ENCODE measurements at places on chromosomes 7 and 10.

- no peak overlapping the region for H3K27ac ChIP-seq
- H3K36me3 ChIP-seq = no peaks in the 10 kb centered on the region
- no peak for DNase-seq
- H3K4me3 ChIP-seq = no peak overlapping the region
- H3K27me3 ChIP-seq = no peaks in the 10 kb centered on the region
These were observed 947.1 kb downstream of the GRM8 start for GRCh38 chr7:126305671-126306070.

- H3K27ac ChIP-seq = no peak overlapping the region
- no peak for DNase-seq
- no peak overlapping the region for H3K4me3 ChIP-seq
These were observed 6.2 kb downstream of the ADIRF start for GRCh38 chr10:86974484-86974883.

DNA sequence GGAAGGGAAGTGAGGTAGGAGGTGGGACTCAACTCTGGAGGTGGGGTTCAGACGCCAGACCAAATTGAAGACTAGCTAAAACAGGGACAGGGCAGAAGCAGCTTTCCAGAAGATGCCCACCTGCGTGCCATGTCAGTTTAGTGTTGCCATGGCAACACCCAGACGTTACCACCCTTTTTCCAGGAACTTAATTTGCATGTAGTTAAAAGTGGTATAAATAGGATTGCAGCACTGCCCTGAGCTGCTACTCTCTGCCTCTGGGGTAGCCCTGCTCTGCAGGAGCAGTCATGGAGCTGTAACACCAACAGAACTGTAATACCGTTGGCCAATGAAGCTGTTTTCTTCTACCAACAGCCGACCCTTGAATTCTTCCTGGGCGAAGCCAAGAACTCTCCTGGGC, 93.8 kb downstream of the PRKCQ start:
- DNase-seq = no peak
- no peak overlapping the region for H3K4me3 ChIP-seq
- H3K27me3 ChIP-seq = no peaks in the 10 kb centered on the region
- no peak overlapping the region for H3K27ac ChIP-seq
- peaks cover 28% of the 10 kb centered on the region for H3K36me3 ChIP-seq

GRCh38 chr7:142375710-142376313, 118.0 kb upstream of the PRSS58 start:
- H3K4me3 ChIP-seq = no peak overlapping the region
- H3K27me3 ChIP-seq = no peaks in the 10 kb centered on the region

DNA sequence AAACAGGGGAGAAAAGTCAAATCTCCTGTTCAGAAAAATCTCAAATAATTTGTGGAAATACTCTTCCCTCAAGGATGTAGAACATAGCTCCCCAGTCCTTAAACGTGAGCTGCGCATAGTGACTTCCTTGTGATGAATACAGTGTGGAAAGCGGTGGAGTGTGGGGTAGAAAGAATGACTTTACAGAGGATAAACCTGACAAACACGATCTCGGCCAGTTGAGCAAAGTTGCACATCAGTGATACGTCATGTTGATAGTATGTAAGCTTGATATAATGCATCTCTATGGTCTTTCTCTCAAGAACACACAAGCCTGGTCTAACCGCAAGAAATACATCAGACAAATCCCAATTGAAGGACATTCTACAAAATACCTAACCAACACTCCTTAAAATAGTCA, 32.0 kb upstream of the ZCCHC24 start:
- H3K27ac ChIP-seq = no peak overlapping the region
- H3K4me1 ChIP-seq = no peaks in the 10 kb centered on the region
- no peak overlapping the region for H3K4me3 ChIP-seq
- no peak for DNase-seq

DNA sequence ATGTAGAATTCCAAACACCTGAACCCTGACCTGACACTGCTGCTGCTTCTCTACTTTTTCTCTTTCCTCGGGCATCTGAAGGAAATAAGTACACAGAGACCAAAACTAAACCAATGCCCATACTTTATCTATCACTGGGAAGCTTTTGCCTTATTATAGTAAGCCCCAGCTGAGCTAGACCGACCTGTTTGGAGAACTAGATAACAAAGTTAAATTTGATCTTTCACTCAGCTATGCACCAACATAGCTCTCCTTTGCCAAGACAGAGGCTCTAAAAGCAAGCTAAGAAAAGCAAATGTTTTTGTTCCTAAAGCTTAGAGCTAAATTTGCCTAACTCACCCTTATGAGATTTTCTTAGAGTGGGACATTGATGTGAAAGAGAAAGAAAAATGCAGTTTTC, 39.1 kb downstream of the NHLRC2 start:
- H3K4me1 ChIP-seq = no peaks in the 10 kb centered on the region
- no peaks in the 10 kb centered on the region for H3K36me3 ChIP-seq
- no peak for DNase-seq
- H3K4me3 ChIP-seq = no peak overlapping the region

- H3K27me3 ChIP-seq = no peaks in the 10 kb centered on the region
- H3K36me3 ChIP-seq = no peaks in the 10 kb centered on the region
- no peak overlapping the region for H3K27ac ChIP-seq
- DNase-seq = no peak
- no peaks in the 10 kb centered on the region for H3K4me1 ChIP-seq
These were observed 154.1 kb upstream of the PDE1C start for GRCh38 chr7:32224276-32224675.

GRCh38 chr7:41571573-41571972, 131.3 kb downstream of the INHBA start:
- H3K27ac ChIP-seq = no peak overlapping the region
- no peaks in the 10 kb centered on the region for H3K27me3 ChIP-seq
- H3K4me3 ChIP-seq = no peak overlapping the region
- DNase-seq = no peak

GRCh38 chr10:75693489-75693888, 262.1 kb downstream of the LRMDA start:
- no peak overlapping the region for H3K27ac ChIP-seq
- no peaks in the 10 kb centered on the region for H3K36me3 ChIP-seq
- no peaks in the 10 kb centered on the region for H3K4me1 ChIP-seq
- H3K4me3 ChIP-seq = no peak overlapping the region

GRCh38 chr10:13670311-13670710, 83.5 kb downstream of the PRPF18 start:
- no peaks in the 10 kb centered on the region for H3K27me3 ChIP-seq
- no peaks in the 10 kb centered on the region for H3K36me3 ChIP-seq
- no peak overlapping the region for H3K4me3 ChIP-seq

GRCh38 chr10:27660711-27661110, 84.9 kb downstream of the MKX start:
- H3K27me3 ChIP-seq = no peaks in the 10 kb centered on the region
- H3K27ac ChIP-seq = no peak overlapping the region
- no peaks in the 10 kb centered on the region for H3K36me3 ChIP-seq
- no peak for DNase-seq

DNA sequence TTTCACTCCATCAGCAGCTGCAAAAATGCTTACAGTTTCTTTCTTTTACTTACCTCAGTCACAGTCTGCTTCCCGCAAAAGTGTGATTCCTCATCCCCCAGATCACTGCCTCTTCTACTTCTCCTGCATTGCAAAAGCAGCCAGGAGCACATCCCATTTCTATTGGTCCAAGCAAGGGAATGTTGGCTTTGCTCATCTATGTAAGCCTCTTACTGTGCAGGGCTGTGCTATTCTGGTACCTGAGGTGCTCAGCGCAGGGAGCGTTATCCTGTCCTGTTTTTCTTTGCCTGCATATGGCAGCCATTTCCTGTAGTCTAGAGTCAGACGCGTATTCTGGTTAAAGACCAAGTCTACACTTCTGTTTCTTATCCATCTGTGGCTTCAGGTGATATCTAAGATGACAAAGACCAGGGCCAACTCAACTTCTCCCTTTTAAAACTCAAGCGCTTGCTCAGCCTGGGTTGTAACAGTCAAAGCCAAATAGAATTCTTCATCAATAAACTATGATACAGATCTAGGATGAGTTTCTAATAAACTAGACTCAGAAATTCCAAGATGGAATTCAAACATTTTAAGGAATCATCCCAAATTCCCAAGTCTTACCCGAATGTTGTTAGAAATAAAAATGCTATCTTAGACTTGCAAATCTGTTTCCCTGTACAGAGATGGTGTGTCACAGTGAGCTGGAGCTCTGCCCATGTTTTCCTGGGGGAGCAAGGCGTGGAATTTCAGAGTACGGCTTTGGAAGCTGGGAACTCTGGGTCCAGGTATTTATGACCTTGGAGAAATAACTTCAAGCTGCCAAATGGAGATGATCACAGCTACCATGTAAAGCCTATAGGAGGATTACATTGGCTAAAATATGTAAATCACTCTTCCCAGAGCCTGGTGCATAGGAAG, 6.1 kb upstream of the RBM17 start:
- no peak overlapping the region for H3K4me3 ChIP-seq
- peaks cover 12% of the 10 kb centered on the region for H3K4me1 ChIP-seq
- no peak overlapping the region for H3K27ac ChIP-seq

GRCh38 chr10:126734015-126734414, 63.5 kb upstream of the C10orf90 start:
- H3K4me3 ChIP-seq = no peak overlapping the region
- no peak overlapping the region for H3K27ac ChIP-seq
- DNase-seq = no peak
- H3K4me1 ChIP-seq = no peaks in the 10 kb centered on the region
- no peaks in the 10 kb centered on the region for H3K36me3 ChIP-seq

GRCh38 chr10:99593312-99593711, 26.9 kb downstream of the SLC25A28 start:
- no peak overlapping the region for H3K4me3 ChIP-seq
- H3K4me1 ChIP-seq = no peaks in the 10 kb centered on the region
- no peaks in the 10 kb centered on the region for H3K36me3 ChIP-seq
- H3K27ac ChIP-seq = no peak overlapping the region

GRCh38 chr10:101832325-101832771, 11.3 kb downstream of the KCNIP2 start:
- peaks cover 58% of the 10 kb centered on the region for H3K4me1 ChIP-seq
- no peak for DNase-seq
- no peak overlapping the region for H3K4me3 ChIP-seq
- H3K27me3 ChIP-seq = no peaks in the 10 kb centered on the region
- peak overlapping the region; percentile 85 for H3K27ac ChIP-seq
- H3K36me3 ChIP-seq = no peaks in the 10 kb centered on the region

GRCh38 chr7:371119-371778, 81.3 kb downstream of the FOXL3 start:
- H3K27me3 ChIP-seq = no peaks in the 10 kb centered on the region
- peaks cover 9% of the 10 kb centered on the region for H3K4me1 ChIP-seq
- no peak overlapping the region for H3K27ac ChIP-seq
- no peaks in the 10 kb centered on the region for H3K36me3 ChIP-seq

DNA sequence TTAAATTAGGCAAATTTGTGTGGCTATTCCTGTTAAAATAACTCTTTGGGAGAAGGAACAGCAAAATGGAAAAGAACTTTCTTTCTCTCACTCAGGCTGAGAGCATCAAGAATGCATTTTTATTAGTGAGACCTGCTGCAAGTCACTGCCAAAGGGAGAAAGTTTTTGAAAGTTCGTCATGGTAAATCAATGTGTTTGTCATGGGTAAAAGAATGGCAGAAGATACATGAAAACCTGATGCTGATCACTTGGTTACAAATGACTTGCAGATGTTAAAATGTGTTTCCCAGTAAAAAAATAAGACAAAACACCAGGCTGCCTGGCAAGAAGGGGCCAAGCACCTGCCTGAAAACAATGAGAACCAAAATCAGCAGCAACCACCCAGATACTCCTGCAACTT, 484.7 kb upstream of the NRP1 start:
- no peaks in the 10 kb centered on the region for H3K27me3 ChIP-seq
- H3K27ac ChIP-seq = no peak overlapping the region
- H3K36me3 ChIP-seq = no peaks in the 10 kb centered on the region
- no peak overlapping the region for H3K4me3 ChIP-seq

GRCh38 chr10:2899246-2899951, 167.9 kb upstream of the PFKP start:
- H3K27me3 ChIP-seq = no peaks in the 10 kb centered on the region
- H3K36me3 ChIP-seq = no peaks in the 10 kb centered on the region
- H3K27ac ChIP-seq = no peak overlapping the region
- H3K4me1 ChIP-seq = no peaks in the 10 kb centered on the region

- no peaks in the 10 kb centered on the region for H3K36me3 ChIP-seq
- no peaks in the 10 kb centered on the region for H3K27me3 ChIP-seq
- H3K4me3 ChIP-seq = no peak overlapping the region
- no peak for DNase-seq
- H3K4me1 ChIP-seq = no peaks in the 10 kb centered on the region
- no peak overlapping the region for H3K27ac ChIP-seq
These were observed 88.0 kb downstream of the FOXP2 start for GRCh38 chr7:114502454-114503254.

- DNase-seq = no peak
- peak overlapping the region; percentile 49 for H3K27ac ChIP-seq
- no peaks in the 10 kb centered on the region for H3K27me3 ChIP-seq
- no peaks in the 10 kb centered on the region for H3K36me3 ChIP-seq
- peak overlapping the region; percentile 67 for H3K4me3 ChIP-seq
These were observed 120.0 kb downstream of the LYZL1 start for GRCh38 chr10:29408847-29409240.

- H3K27ac ChIP-seq = no peak overlapping the region
- no peaks in the 10 kb centered on the region for H3K36me3 ChIP-seq
- DNase-seq = no peak
- H3K4me1 ChIP-seq = peaks cover 10% of the 10 kb centered on the region
These were observed 21.9 kb upstream of the KCNK18 start for GRCh38 chr10:117175215-117175900.

GRCh38 chr7:130946114-130946513, 212.1 kb upstream of the KLF14 start:
- no peaks in the 10 kb centered on the region for H3K36me3 ChIP-seq
- no peak overlapping the region for H3K4me3 ChIP-seq
- DNase-seq = no peak
- H3K27me3 ChIP-seq = no peaks in the 10 kb centered on the region
- peaks cover 63% of the 10 kb centered on the region for H3K4me1 ChIP-seq

DNA sequence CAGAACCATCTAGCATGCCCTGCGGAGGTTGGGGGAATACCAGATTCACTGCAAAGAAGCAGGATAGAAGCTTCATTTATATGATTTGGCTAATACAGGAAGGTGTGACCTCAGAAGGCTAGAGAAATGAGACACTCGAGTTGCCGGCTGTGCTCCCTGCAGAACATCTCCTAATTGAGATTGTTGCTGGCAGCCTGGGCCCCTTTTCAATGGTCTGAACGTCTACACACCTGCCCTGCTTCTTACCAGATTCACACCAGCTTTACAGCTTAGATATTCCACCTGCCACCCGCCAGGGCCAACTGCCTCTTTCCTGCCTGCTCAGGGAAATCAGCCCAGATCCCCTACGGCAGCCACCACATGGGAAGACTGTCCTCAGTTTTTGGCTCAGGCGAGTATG, 475.3 kb upstream of the AUTS2 start:
- H3K27ac ChIP-seq = no peak overlapping the region
- no peaks in the 10 kb centered on the region for H3K27me3 ChIP-seq
- H3K4me1 ChIP-seq = no peaks in the 10 kb centered on the region
- no peak overlapping the region for H3K4me3 ChIP-seq
- no peaks in the 10 kb centered on the region for H3K36me3 ChIP-seq
